ENCODE measurements at places on chromosomes 13 and 19. TPM values are rescaled to one million over a fixed set of nuclear protein-coding genes. Genes with fewer than 3 reads are reported as not detected.
A peak's percentile ranks its signal among the peaks of the same experiment; 100 is the strongest.

DNA sequence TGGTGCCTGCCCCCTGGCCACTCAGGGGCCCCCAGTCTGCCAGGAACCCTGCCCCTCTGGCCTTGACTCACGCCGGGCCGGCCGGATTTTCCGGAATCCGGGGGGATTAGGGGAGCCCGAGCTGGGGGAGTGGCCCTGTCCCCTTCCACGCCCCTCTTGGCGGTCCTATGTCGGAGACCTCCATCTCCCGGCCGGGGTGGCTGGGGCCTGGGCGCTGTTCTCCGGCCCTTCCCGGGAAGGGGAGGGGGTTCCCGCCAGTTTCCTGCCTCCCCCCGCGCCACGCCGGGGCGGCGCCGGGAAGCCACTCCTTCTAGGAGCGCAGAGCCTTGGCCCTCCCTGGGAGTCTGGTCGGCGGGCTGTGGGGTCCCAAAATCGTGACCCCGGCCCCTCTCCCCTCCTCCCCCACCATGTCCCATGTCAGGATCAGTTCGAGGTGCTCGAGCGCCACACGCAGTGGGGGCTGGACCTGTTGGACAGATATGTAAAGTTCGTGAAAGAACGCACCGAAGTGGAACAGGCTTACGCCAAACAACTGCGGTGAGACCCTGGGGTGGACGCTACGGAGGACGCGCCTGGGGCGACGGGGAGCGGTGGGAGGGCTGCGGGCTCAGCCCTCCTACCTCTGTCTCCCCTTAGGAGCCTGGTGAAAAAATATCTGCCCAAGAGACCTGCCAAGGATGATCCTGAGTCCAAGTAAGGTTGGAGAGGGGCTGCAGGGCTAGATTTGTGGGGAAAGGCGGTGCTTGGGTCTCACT lies 1.3 kb downstream of the TRIP10 start:
- peak; percentile 86 for DNase-seq

DNA sequence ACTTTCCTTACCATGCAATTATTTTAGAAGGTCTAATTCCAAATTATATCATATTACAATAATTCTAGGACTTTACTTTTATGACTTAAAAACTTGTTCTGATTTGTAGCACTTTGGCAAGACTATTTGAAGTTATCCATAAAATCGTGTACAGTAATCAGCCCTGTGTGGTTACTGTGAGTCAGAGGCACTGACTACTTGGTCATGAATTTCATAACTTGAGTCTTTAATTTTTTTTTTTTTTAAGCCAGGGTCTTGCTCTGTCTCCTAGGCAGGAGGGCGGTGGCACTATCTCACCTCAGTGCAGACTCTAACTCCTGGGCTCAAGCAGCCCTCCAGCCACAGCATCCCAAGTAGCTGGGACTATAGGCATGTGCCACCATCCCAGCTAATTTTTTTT lies 1319.2 kb upstream of the SLC10A2 start:
- DNase-seq, result no peak

DNA sequence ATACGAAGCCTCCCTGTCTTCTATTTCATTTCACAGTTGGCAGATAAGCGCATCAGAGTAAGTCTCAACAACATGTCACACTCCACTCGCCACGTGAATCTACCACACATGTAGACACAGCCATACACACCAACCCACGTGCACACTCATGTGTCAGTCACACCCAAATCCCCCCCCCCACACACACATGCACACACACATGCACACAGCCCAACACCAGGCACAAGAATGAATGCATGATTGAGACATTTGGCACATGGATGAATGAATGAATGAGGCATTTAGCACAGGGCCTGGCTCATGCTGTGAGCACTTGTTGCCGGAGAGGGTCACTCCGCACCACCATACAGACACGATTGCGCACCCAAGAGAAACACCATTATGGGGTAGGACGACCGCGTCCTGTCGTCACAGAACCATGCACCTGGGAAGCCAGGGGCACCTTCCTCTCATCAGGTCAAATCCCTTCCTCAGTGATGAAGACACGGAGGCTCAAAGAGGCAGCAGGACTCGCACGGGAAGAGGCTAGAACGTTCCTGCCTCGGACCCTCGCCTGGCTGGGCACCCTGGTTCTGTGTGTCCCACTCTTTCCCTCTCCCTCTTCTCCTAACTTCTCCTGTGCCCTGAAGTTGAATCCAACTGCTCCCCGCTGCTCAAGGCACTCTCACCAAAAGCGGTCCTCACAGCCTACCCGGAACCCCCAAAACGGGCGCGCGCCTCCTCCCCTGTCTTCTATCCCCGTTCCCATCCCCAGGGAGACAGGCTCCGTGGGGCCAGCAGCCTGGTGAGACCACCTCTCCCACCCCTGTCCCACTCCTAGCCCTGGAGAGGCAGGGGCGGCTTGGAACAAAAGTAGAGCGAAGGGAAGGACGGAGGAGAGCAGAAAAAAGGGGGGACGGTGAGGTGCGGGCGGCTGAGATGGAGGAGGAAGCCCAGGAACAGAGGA lies 1.3 kb downstream of the MEIS3 start:
- DNase-seq, result no peak

GRCh38 chr13:75800545-75800944 lies 164.4 kb downstream of the LMO7 start:
- no peak for DNase-seq

DNA sequence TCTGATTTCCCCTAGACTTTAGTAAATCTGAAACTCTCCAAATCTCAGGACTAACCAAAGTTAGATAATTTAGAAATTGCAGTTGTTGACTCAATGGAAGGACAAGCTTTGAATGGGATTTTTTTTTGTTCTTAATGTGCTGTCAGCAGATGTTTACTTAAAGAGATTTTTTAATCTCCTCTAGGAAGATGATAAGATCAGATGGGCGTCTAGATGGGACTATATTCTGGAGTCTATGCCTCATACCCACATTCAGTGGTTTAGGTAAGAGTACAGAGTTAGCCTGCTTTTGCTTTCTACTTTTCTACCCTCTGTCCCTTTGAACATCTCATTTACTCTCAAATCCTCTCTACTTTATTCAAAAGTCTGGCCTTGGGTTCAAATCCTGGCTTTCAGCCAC lies 39.3 kb downstream of the TM9SF2 start:
- no peak for DNase-seq

GRCh38 chr13:112058519-112058873 lies 8.5 kb upstream of the SOX1 start:
- DNase-seq, result peak; percentile 69

GRCh38 chr13:49140910-49141611 lies 79.1 kb upstream of the MLNR start:
- no peak for DNase-seq

DNA sequence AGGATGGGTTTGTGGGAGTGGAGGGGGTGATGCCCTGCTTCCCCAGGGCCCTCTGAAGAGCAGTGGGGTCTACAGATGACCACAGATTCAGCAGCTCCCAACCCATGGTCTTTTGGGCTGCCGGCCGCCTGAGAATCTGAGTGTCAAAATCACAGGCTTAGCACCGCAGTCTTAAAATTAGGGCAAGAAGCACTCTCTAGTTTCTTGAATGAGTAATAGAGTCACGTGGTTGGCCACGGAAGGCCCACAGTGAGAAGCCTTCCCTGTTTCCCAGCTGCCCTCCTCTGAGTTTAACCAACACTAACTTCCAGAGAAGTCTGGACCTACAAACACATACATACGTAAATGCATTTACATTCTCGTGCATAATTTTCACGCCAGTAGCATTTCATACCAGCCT lies 5.2 kb downstream of the PRMT1 start:
- no peak for DNase-seq

Gene NRTN
- 7.1 TPM for total RNA-seq

Gene CCDC159
- 58.3 TPM for total RNA-seq

DNA sequence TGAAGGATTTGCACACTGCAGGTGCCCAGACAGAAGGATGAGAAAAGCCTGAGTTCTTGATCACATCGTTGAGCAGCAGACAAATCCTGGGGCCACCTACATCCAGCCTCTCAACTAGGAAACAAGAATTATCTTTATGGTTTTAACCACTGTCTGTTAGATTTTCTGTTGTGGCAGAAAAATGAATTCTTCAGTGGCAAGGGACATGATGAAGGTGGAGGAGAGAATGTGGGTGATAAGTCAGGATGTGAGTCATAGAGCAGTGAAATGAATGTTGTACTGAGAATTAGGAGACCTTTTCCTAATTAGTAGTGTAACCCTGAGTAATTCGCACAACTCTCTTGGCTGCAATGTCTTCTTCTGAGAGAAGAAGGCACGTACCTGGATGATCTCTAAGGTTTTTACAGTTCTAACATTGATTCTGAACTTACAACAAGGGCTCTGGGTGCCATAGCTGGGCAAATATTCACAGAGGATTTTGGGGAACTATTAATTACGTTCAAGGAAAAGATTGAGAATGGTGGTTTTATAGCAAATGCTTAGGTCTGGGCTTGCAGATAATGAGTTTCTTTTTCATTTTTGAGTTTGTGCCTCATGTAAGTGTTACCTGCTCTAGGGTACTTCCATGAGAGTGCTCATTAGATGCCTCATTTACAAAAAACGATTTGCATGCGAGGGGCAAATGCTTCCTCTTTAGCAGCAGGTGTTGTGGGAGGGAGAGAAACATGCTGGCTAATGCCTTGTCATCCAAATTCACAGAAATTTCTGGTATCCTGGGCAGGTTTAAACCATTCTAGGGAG lies 111.0 kb upstream of the KL start:
- no peak for DNase-seq

Data from suprapubic skin (tissue), 4 donors.